Activated naive CD8-positive, alpha-beta T cell treated with anti-CD3 and anti-CD28 coated beads, Interleukin-2, amount 50 U/mL, for 16 hours (primary cell): ENCODE measurements at places on chromosomes 3 and 15.
A peak's percentile ranks its signal among the peaks of the same experiment; 100 is the strongest.

DNA sequence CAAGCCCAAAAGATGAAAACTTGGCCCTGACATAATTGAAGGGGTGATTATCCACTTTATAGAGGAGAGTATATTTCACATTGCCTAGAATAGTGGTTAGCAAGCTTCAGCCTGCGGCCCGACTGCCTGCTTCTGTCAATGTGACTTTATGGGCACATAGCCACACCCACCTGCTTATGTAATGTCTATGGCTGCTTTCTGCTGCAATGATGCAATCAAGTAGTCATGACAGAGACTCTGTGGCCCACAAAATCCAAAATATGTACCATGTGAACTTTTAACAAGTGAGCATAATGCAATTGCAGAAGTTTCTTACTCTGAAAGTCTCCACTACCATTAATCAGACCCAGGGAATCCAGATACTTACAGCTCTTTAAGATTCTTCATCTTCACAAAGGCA lies 103.1 kb downstream of the LRIG1 start:
- no peak for DNase-seq

DNA sequence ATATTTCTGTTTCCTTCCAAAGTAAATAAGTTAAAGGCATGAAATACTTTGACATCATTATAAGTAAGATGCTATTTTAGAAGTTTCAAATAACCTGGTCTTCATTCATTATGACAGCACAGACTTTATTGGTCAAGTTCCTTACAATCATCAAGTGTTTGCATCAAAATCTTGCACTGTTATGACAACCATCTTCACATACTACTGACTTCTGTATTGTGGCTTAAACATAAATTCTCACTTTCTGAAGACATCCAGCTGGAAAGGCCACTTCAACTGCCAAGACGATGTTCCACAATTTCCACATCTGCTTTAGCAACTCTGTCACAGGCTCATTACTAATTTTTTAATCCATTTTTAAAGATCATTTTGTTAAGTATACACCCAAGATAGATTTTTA lies 408.0 kb downstream of the MECOM start:
- no peak for DNase-seq

DNA sequence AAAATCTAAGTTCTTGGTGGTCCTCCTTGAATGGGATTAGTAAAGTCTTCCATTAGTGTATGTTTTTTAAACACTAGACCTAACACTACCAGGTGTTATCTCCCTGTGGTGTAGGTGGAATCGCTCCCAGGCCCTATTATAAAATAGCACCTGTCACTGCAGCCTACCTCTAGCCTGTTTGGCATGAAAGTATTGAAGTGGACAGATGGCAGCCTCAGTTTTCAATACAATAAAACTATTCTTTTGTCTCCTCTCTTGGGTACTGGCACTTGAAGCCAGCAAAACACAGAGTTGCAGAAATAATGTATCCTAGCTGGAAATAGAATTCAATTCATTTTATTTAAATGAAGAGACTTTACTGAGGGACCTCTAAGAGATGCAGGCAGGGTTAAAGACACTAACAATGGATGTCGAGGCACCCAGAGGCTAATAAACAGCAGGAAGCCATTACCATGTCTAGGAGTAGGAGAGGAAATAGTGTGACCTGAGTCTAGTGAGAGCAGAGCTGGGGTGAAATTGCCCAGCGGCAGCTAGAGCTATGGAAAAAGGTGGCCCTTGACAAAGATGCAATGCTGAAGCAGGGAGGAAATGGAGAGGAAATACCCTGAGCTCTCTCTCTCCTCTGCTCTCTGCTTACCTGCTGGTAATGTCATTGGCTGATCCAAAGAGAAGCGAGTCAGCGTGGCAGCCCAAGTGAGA lies 49.1 kb upstream of the TMEM158 start:
- DNase-seq = no peak

GRCh38 chr3:119145500-119146167 lies at the start of gene TEX55:
TSS of gene TEX55 (plus strand) at chr3:119146165. CDS start at chr3:119146190, 25 bp downstream.
- DNase-seq = no peak

DNA sequence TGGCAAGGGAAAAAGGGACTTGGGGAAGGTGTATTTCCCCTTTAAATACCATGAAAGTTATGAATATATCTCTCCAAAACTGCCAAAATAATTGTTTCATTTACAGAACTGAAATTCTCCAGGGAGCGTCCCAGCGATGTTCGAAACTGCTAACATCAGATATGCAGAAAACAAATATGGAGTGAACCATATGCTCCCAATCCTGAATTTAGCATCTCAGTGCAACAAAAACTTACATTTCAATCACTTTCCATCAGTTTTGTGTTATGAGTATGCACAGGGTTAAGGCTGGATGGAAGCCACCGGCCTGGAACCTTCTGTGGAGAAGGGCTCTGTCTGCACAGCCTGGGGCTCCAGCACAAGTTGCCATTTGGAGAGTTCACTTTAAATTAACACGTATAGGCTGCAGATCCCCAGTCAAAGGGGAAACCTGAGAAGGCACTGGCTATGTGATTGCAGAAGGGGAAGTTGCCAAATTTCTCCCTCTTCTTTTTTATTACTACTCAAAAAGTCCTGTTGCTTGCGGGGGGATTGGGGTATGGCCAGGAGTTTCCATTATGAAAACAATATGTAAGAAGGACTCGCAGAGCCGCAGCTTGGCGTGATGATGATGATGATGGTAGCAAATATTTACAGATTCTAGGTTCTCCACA lies 56.9 kb upstream of the FOXP1 start:
- DNase-seq = no peak

- DNase-seq = no peak
Observed at GRCh38 chr15:70093481-70094319, 4.0 kb downstream of the TLE3 start.

DNA sequence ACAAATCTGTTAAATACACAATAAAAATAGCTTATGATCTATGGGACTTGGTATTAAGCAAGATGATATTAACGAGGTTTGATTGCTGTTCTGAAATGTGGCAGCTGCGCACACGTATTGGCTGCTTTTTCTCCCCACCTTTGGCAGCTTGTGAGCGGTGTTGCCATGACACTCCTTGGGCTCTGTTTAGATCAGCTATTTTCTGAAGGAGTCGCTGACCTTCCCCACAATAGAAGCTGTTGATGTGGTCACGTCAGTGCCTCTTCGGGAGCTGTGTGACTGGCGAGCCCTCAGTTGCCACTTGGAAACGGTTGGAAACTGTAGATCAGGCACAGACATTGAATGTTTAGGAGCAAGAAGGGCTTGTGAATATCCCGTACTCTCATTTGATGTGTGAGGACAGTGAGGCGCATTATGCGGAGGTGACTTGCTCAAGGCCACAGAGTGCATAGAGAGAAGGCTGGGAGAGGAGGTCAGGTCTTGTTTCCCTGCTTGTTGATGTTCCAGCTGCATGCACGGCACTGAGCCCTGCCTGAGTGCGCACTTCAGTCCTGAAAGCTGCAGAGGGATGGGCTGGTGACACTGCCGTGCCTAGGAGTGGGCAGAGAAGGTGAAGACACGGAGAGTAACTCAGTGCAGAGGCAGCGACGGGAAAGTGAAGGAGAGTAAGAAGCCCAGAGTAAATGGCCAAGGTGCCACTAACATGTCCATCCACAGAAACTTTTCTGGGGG lies 198.4 kb downstream of the LPP start:
- no peak for DNase-seq

DNA sequence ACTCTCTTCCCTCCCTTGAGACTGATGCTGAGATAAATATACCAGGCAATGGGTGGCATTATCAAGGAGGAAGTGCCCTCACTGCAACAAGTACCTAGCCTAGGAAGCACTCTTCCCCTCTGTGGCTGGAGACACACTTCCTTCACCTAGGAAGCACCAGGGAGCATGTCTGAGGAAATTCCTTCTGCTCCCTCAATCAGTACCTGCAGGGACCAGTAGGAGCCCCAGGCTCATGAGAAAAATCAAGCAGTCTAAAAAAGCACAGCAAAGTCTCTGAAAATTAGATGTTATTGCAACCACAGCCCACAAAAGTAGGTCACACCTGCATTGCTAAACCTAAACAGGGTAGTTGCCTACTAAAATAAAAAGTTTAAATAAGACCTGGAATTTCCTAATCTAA lies 78.2 kb upstream of the TRPM1 start:
- no peak for DNase-seq

- DNase-seq = no peak
Observed at GRCh38 chr3:106566277-106566676, 697.5 kb upstream of the CBLB start.

GRCh38 chr3:19735111-19735510 lies 198.9 kb downstream of the EFHB start:
- DNase-seq = no peak

GRCh38 chr15:61196156-61196555 lies 32.9 kb downstream of the RORA start:
- no peak for DNase-seq

- DNase-seq = peak; percentile 62
Observed at GRCh38 chr3:138915503-138916498, 31.1 kb downstream of the FOXL2 start.

DNA sequence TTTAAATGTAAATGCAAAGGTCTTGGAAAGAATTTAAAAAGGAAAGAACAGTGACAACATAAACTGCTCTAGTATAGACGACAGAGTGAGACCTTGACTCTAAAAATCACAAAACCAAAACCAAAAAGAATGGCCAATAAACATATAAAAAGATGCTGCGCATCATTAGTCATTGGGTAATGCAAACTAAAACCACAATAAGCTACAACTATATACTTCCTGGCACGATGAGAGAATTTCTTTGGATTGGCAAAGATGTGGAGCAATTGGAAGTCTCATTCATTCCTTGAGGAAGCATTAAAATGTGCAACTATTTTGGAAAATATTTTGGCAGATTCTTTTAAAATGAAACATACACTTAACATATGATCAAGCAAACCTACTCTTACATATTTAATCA lies 98.7 kb upstream of the ZPLD1 start:
- no peak for DNase-seq
